Lung microvascular endothelial cell (primary cell): ENCODE measurements at places on chromosomes 5 and 9. TPM values are rescaled to one million over a fixed set of nuclear protein-coding genes. Genes with fewer than 3 reads are reported as not detected.

DNA sequence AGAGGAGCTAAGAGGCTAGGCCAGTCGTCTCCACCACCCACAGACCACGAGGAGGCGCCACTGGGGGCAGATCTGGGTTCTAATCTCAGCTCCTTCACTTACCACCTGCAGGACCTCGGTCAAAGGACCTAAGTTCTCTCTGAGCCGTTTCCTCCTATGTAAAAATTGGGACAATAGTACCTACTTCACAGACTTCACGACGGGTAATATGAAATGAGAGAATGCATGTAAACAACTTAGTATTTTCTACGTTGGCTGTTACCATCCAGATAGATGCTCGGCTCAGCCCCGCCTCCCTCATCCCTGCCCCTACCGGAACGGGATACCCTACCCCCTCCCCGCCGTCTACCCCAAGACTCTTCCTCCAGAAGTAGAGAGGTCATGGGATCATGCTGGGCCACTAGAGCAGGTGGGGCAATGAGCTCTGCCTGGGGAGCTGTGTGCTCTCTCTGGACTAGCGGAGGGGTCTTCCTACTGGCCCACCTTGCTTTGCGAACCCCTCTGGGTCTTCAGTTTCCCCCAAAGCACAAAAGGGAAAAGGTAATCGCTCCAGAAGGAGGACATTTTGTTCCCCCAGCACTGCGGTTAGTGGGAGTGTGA, 541 bp downstream of the GNPDA1 start:
- peak; percentile 52 for DNase-seq

DNA sequence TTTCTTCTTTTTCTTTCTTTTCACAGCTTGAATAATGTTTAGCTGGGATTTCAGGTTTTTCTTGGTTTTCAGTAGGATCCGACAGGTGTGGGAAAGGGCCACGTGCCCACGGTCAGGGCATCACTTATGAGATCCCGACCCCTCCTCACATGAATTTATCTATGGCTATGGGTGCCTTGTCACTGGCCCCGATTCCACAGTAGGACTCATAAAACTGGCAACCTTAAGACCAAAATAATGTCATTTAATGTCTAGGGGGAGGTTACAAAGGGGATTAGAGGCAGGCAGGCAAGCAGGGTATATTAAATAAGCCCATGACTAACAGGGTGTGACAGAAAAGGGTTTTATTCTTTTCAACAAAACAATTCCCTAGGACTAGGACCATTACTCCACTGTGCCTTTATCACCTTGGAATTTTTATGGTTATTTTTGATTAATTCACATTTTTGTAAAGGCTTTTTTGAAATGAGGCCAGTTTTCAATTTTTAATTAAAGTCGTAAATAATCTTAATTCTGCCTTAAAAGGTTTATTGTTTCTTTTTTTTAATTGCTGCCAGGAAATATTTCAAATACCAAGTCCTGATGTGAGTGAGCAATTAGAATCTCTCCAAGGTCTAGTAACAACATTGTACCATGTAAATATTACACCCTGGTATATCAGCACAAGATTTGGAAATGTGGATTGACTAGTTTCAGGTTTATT, 370.4 kb downstream of the GLIS3 start:
- no peak for DNase-seq

DNA sequence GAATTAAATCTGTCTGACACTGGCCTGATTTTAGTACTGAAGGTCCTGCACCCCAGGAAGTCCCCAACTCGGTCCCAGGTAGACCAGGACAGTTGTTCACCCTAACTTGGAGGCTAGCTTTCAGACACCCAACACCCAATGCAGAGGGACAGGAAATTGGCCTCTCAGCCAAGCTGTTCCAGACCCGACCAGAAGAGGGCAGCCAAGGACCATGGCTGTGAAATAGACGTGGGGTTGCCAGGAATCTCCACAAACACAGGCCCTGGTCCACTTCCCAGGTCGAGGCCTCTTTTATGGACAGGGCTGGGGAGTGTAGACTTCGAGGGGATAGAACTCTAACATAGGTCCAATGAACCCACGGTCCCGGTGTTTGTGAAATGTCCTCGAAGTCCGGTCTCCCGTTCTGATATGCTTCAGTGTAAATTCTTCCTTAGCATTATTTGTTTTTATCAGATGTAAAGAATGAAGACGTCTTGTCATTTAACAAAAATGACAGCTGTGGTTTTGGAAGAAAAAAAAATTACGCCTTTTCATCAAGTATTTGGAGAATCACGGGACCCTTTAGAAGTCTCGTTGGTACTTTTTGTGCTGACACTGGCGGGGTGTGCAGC, 260.3 kb upstream of the ADAMTS16 start:
- peak; percentile 65 for DNase-seq

ACOT12 gene
- not detected in 2 replicates for total RNA-seq

IRX1 gene
- under 0.01 TPM in 1 of 2 replicates, not detected in the other for total RNA-seq

EMB gene
- under 0.01 TPM in 2 replicates for total RNA-seq

- DNase-seq = peak; percentile 46
Observed at GRCh38 chr5:170597109-170597751, 93.4 kb downstream of the KCNIP1 start.

- DNase-seq = no peak
Observed at GRCh38 chr5:106880656-106881055, 790.1 kb downstream of the EFNA5 start.

- peak; percentile 75 for DNase-seq
Observed at GRCh38 chr9:100590481-100590880, 12.6 kb downstream of the CAVIN4 start.

- no peak for DNase-seq
Observed at GRCh38 chr5:168674893-168675482, 95.8 kb upstream of the PANK3 start.

- DNase-seq = peak; percentile 44
Observed at GRCh38 chr9:14373336-14373666, 59.4 kb upstream of the NFIB start.
